ENCODE measurements at places on chromosomes 1 and 21.

- no peak for ATAC-seq
Measured at GRCh38 chr1:117623698-117624097, 17.9 kb downstream of the TENT5C start.

- ATAC-seq = no peak
Measured at GRCh38 chr1:3508757-3509415, 54.4 kb downstream of the ARHGEF16 start.

- no peak for ATAC-seq
Measured at GRCh38 chr1:178418284-178418955, 78.3 kb downstream of the CLEC20A start.

DNA sequence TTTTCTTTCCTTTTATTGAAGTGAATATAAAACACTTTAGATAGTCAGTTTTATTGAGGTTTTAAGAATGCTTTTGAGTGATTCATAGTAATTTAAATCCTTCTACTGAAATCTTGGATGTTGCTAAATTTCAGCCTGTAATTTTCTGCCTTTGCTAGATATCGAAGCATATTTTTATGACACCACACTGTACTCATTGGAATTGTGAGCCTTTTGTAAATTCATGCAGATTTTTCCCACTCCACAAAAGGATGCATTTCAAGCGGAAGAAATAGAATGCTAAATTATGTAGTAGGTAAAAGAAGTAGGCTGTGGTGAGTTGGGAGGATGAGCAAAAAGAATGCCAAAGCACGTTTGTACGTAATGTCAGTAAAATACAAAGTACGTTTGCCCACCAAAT is 13.8 kb downstream of the SNX7 start:
- ATAC-seq = no peak

GRCh38 chr1:21262293-21263051 is 27.8 kb downstream of the ECE1 start:
- ATAC-seq = no peak
